ENCODE measurements at places on chromosomes 3 and 15.

DNA sequence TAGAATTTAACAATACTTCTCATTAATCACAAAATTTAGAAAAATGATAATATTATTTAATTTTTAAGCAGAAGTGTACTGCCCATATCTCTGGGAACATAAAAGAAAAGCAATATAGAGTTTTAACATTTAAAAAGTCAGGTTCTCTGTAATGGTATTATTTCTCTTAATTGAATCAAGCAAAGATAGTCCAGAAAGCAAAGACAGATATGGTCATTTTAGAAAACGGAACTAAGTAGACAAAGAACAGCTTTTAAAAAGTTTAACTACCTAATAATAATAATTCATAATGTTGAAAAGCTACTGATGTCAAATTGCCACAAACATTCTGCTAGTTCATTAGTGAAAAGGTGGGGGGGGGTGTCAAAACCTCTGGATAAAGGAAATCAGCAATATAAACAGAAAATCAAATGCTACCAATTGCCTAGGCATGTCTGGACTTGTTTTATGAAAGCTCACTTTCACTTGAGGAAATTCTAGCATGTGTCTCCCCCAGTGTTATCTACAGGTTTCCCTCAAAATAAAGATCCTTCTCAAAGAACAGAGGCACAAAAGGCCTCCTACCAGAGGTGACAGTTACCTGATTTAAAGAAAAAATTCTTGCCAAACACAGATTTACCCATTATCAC lies 1.7 kb downstream of the ZMAT3 start:
- DNase-seq: no peak

- DNase-seq: peak; percentile 76
Observed at GRCh38 chr3:133293397-133294110, 106.3 kb upstream of the BFSP2 start.

GRCh38 chr15:90408657-90409056 lies 20.6 kb downstream of the IQGAP1 start:
- no peak for DNase-seq

- DNase-seq: no peak
Observed at GRCh38 chr3:178405531-178405930, 130.7 kb upstream of the KCNMB2 start.

DNA sequence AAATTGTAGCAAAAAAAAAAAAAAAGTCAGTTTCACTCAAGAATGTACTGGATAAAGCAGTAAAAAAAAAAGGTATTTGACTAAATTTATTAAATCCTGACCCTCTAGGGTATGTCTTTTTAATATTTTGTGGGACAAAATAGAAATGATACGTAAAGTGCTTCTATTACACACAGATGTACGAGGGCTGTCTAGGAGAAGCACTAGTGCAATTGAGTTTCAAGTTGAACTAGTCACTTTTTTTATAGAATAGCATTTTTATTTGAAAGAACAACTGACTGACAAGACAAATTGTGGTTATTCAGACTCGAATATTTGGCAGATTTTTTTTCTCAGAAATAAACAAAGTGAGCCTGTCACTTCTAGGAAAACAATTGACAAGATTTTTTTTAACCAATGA lies 49.0 kb downstream of the CCDC54 start:
- DNase-seq: no peak

DNA sequence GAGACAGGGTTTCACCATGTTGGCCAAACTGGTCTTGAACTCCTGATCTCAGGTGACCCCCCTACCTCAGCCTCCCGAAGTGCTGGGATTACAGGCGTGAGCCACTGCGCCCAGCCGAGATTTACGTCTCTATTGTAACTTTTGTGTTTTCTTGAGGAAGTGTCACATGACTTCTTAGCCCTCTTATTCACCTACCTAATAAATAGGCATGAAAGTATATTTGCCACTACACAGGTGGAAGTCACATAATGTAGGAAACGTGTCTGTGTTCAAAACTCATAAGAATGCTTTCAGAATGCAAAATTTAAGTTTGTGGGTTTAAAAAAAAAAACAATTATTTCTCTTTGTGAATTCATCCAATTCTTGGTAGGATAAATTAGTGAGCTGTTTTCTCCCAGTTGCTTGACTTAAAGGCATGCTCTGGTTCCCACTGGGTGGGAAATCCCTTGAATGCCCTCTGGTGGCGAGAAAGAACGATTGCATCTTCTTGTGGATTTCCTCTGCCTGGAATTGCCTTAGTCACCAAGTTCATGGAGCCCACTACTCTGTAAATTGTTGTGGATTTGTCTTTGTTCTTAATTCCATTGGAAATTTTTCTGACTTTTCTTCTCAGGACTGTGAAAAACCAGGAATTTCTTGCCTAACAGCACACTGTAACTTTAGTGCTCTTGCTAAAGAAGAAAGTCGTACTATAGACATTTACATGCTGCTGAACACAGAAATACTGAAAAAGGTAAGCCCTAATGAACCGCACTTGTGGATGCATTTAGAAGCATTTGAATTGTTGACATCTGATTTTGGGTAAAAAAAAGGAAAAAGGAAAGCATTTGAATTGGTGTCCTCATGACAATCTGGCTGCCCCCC lies 82.2 kb upstream of the CTDSPL start:
- DNase-seq: peak; percentile 20

DNA sequence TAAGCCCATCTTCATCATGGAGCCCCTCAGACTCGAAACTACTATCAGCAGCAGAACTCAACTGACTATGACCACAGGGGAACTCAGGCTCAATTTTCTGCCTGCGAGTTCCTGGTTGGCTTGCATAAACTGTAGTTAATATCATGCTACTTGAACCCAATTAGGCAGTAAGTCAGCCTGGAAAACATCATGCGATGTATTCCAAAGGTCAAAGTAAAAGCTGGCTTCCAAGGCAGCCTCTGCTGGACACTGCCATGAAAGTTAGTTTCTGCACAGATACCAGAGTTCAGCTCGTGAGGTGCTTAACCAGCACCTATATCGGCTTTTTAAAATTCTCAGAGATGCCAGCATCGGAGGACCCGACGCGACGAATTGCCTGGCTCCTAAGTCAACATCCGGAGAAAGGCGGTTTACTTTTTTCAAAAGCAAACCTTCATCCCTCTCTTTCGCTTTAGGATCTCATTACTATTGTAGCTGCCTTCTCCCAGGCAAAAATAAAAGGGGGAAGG lies 3.8 kb downstream of the ANP32A start:
- DNase-seq: no peak

DNA sequence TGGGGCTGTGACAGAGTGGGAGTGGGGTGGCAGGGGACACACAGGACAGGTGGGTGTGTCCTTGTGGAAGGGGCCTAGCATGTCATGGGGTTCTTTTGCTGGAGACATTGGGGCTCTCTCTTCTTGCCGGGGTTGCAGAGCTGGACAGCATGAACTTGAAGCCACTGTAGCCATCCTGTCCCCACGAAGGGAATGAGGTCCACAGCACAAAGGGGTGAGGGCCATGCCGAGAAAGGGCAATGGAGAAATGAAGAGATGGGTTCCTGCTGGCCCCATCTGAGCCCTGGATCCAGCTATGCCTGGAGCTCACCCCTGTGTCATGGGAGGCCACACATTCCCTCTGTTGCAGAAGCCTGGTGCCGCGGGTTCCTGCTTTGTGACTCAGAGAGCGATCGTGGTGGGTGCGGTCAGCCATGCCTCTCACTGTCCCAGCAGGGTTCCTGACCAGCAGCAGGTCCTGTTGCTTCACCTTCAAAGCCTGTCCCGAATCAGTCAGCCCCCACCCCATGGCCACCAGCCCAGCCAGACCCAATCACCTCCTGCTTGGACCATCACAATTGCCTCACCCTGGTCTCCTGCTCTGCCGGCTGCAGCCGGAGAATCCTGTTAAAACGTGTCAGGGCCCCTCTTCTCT lies 50.0 kb downstream of the DNAJB8 start:
- peak; percentile 57 for DNase-seq

GRCh38 chr3:192273697-192274010 lies 453.7 kb downstream of the FGF12 start:
- DNase-seq: no peak

Measured in BE2C (cell line).